ENCODE measurements at places on chromosomes 2 and 18. TPM values are rescaled to one million over a fixed set of nuclear protein-coding genes. Genes with fewer than 3 reads are reported as not detected.

Gene AKAIN1
- not detected for total RNA-seq

Gene HAUS1
- total RNA-seq = 43.4 TPM

Gene LYPD6B
- not detected for total RNA-seq

Gene SOS1
- 7.3 TPM for total RNA-seq

Measured in dermis microvascular lymphatic vessel endothelial cell (primary cell).